ENCODE measurements at places on chromosomes 7 and 10. TPM values are rescaled to one million over a fixed set of nuclear protein-coding genes. Genes with fewer than 3 reads are reported as not detected.

DNA sequence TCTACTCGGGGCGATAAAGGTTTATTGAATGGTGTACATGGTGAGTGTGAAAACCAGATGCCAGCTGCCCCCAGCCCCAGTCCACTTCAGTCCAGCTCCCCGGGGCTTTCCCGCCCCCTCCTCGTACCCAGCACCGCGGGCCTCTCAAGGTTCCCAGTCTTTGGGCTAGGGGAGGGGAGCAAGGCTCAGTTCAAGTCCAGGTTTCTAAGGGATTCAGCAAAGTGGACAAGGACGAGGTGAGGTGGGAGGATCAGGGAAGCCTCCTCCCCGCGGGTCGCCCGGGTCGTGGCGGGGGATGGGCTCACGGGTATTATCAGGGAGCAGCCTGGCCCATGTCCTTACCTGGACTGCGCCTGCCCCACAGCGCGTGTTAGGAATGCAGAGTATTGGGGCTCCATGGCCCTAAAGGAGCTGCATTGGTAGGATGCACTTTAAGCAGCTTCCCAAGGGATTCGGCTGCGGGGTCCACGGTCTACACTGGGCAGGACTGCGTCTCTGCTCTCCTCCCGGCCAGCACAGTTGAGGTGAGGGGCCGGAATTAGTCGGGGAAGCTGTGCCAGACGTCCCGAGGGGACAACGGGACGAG lies 541 bp upstream of the PFKFB3 start:
- peak; percentile 75 for DNase-seq

GRCh38 chr10:86775056-86775869 lies 18.8 kb downstream of the BMPR1A start:
- peak; percentile 52 for DNase-seq

OR2A42 gene
- not detected for total RNA-seq

GRM8 gene
- not detected for total RNA-seq

All from osteoblast (primary cell).